ENCODE measurements at places on chromosomes 5 and 9. TPM values are rescaled to one million over a fixed set of nuclear protein-coding genes. Genes with fewer than 3 reads are reported as not detected.

DNA sequence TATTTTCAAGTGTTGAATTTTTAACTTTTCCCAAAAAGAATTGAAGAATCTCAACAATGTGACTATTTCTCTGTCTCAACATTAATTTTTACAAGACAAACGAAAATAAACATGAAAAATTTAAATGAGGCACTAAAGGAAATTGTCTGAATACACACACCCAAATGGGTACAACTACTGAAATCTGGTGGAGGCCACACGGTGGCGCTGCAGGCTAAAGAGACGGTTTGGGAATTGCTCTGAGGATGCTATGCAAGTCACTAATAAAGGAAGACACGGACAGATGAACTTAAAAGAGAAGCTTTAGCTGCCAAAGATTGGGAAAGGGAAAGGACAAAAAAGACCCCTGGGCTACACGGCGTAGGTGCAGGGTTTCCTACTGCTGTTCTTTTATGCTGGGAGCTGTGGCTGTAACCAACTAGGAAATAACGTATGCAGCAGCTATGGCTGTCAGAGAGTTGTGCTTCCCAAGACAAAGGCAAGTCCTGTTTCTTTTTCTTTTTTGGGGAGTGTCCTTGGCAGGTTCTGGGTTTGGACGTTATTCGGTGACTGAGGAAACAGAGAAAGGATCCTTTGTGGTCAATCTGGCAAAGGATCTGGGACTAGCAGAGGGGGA lies at the start of gene PCDHB10:
TSS of gene PCDHB10 (plus strand) at position 244 of the 616 bp plus-strand sequence. CDS start at position 444, 200 bp downstream.
- DNase-seq: no peak
- H3K36me3 ChIP-seq: no peaks in the 10 kb centered on the region
- H3K4me3 ChIP-seq: no peak within 1 kb of the TSS
- H3K4me1 ChIP-seq: no peaks in the 10 kb centered on the region
- no peaks in the 10 kb centered on the region for H3K27me3 ChIP-seq

The ESM1 gene
- total RNA-seq: not detected

- H3K27me3 ChIP-seq: no peaks in the 10 kb centered on the region
- H3K27ac ChIP-seq: no peak overlapping the region
- no peaks in the 10 kb centered on the region for H3K36me3 ChIP-seq
- peak; percentile 86 for DNase-seq
These were observed 35.6 kb downstream of the DAB2IP start for GRCh38 chr9:121686930-121687541.

DNA sequence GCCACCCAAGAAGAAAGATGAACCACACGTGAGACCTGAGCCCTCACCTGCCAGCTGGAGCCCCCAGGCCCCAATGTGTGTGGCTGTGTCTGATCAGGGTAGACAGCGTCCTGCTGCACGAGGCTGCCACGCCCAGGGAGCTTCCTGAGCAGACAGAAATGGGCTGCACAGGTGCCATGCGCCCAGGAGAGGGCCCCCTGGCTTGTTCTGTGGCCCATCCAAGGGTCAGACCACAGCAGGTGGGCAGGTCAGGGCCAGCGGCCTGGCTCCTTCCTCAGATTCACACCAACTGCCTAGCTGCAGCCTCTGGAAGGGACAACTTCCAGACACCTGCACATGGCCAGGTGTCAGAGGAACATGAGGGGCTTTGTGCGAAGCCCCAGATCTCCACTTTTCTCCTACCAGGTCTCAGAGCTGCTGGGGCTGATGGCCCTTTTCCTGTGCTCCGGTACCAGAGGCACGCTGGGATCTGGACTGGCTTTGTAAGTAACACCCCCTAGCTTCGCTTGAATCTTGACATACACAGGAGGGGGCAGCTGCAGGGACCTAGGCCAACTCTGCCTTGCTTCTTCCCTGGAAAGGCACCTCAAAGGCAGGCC lies 10.8 kb downstream of the SARDH start:
- H3K4me3 ChIP-seq: no peak overlapping the region
- no peaks in the 10 kb centered on the region for H3K36me3 ChIP-seq
- DNase-seq: no peak
- H3K4me1 ChIP-seq: no peaks in the 10 kb centered on the region
- H3K27ac ChIP-seq: no peak overlapping the region
- H3K27me3 ChIP-seq: no peaks in the 10 kb centered on the region

- H3K27ac ChIP-seq: no peak overlapping the region
- no peak overlapping the region for H3K4me3 ChIP-seq
- H3K36me3 ChIP-seq: no peaks in the 10 kb centered on the region
- no peak for DNase-seq
- H3K4me1 ChIP-seq: no peaks in the 10 kb centered on the region
- no peaks in the 10 kb centered on the region for H3K27me3 ChIP-seq
These were observed 82.8 kb upstream of the TAS2R1 start for GRCh38 chr5:9712911-9713310.

- no peaks in the 10 kb centered on the region for H3K36me3 ChIP-seq
- no peak for DNase-seq
- H3K27me3 ChIP-seq: no peaks in the 10 kb centered on the region
- H3K4me1 ChIP-seq: no peaks in the 10 kb centered on the region
- H3K4me3 ChIP-seq: no peak overlapping the region
These were observed 111.0 kb upstream of the SLC25A48 start for GRCh38 chr5:135723491-135723890.

GRCh38 chr5:179288101-179288808 lies 57.0 kb downstream of the ADAMTS2 start:
- no peaks in the 10 kb centered on the region for H3K27me3 ChIP-seq
- no peak for DNase-seq
- no peaks in the 10 kb centered on the region for H3K36me3 ChIP-seq
- H3K27ac ChIP-seq: no peak overlapping the region
- no peaks in the 10 kb centered on the region for H3K4me1 ChIP-seq
- no peak overlapping the region for H3K4me3 ChIP-seq

DNA sequence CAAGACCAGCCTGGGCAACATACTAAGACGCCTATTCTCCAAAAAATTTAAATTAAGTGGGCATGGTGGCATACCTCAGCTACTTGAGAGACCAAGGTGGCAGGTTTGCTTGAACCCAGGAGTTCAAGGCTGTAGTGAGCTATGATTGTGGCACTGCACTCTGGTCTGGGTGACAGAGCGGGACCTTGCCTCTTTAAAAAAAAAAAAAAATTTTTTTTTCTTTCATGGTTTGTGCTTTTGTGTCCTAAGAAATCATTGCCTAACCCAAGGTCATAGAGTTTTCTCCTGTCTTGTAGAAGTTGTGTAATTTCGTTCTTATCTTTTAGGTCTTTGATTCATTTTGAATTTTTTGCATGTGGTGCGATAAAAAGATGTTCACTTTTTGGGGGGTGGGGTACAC lies 12.3 kb downstream of the GPBP1 start:
- no peaks in the 10 kb centered on the region for H3K27me3 ChIP-seq
- no peaks in the 10 kb centered on the region for H3K36me3 ChIP-seq
- H3K27ac ChIP-seq: no peak overlapping the region

The PCDHGA2 gene
- total RNA-seq: 1.1 TPM

GRCh38 chr5:1167361-1167727 lies 34.1 kb upstream of the SLC6A19 start:
- no peak overlapping the region for H3K4me3 ChIP-seq
- H3K27ac ChIP-seq: no peak overlapping the region
- no peaks in the 10 kb centered on the region for H3K36me3 ChIP-seq
- no peaks in the 10 kb centered on the region for H3K27me3 ChIP-seq

The CDKN2B-AS1 gene
- 80.0 TPM for total RNA-seq

The WDR31 gene
- 1.1 TPM for total RNA-seq

DNA sequence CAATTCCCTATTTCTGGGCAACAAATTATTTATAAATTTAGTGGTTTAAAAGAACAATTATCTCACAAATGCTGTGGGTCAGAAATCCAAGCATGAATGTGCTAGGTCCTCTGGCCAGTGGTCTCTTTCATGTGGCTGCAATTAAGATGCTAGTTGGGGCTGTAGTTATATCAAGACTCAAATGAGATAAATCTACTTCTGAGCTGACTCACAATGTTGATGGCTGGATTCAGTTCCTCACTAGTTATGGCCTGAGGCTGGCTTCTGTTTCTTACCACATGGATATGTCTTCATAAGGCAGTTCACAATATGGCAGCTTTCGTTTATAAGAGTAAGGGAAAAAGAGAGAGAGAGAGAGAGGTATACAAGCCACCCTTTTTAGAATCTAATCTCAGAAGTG lies 717.0 kb downstream of the PRELID2 start:
- no peak overlapping the region for H3K27ac ChIP-seq
- no peaks in the 10 kb centered on the region for H3K4me1 ChIP-seq
- no peak for DNase-seq

The GLDC gene
- not detected for total RNA-seq

DNA sequence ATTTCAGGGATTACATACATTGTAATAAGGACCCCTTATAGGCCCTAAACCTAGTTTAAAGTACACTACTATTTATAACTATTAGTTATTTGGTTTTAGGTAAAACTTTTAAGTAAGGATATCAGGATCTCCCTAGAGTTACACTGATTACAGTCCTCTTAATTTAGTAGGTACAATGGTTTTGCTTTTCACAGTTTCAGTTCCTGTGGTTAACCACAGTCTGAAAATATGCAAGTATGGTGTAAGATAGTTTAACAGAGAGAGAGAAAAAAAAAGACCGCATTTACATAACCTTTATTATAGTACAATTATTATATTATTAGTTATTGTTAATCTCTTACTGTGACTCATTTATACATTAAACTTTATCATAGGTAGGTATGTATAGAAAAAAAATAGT lies 725.3 kb upstream of the PTPRD start:
- no peaks in the 10 kb centered on the region for H3K36me3 ChIP-seq
- no peak overlapping the region for H3K27ac ChIP-seq
- DNase-seq: no peak
- no peaks in the 10 kb centered on the region for H3K27me3 ChIP-seq

DNA sequence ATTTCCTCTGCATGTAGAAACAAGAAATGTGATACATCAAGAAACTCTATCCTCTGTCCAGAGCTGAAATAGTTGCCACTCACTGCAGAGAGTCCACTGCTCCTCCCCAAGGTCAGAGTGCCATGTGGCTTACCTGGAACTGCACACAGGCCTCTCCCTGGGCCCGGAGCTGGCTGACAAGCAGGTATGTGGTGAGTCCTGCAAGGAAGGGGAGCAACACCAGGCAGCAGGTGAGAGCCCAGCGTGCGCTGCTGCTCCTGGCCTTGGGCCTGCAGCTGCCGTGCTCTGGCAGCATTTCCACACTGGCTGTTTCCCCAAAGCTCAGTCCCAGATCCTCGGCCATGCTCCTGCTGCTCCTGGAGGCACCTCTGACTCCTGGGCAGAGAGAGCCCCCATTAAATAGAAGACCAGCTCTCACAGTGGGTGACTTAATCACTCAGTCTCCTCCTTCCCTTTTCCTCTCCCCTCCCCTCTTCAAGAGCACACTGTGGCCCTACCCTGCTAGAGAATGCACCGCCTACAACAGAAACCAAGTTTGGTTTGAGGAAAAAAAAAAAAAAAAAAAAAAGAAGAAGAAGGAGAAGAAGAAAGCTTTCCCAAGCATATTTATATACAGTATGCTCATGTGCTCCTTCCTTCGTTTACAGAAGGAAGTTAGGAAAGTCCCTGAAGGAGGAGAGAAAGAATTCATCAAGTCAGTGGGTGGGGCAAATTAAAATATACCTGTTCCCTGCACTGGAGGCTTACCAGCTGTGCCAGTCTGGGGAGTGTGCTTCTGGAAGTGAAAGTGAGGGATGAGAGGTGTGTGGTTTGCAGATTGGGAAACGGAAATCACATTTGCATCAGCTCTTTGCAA lies at the start of gene TNFSF15:
TSS of gene TNFSF15 (minus strand) at position 370 of the 856 bp plus-strand sequence. CDS start at position 343, 27 bp downstream.
- no peaks in the 10 kb centered on the region for H3K36me3 ChIP-seq
- peak; percentile 73 for DNase-seq
- peaks cover 38% of the 10 kb centered on the region for H3K4me1 ChIP-seq
- peak within 1 kb of the TSS; percentile 24 for H3K4me3 ChIP-seq

Measured in Peyer's patch (tissue), 4 donors.